ENCODE measurements at places on chromosomes 4 and X.
A peak's percentile ranks its signal among the peaks of the same experiment; 100 is the strongest.

- DNase-seq = no peak
These were observed 17.5 kb downstream of the SH3BP2 start for GRCh38 chr4:2810388-2810787.

- DNase-seq = no peak
These were observed 27.6 kb downstream of the CLNK start for GRCh38 chr4:10656988-10657387.

GRCh38 chrX:107748506-107748905 lies 27.1 kb downstream of the TSC22D3 start:
- no peak for DNase-seq

DNA sequence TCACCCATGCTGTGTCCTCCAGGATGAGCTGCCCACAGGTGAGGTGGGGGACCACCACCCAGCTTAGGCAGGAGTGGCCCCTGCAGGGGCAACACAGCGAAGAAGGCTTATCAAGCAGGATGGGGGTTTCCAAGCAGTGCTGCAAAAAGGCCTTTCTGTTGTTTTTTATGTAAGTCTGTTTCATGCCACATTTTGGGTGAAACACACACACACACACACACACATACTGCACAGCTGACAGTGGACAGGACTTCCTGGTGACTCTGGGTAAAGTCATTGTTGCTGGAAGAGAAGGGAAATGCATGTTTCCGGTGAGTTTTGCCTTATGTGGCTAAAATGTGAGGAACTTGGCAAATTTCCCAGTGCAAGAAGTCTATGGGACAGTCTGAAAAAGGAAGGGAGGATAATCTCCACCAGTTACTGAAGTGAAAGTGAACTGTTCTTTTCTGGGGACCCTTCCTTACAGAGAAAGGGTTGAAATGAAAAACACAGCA lies 119.2 kb downstream of the IRF2 start:
- peak; percentile 39 for DNase-seq

- DNase-seq = peak; percentile 33
These were observed 13.0 kb downstream of the SH3BP2 start for GRCh38 chr4:2805712-2806389.

GRCh38 chr4:21900211-21900610 lies 48.4 kb downstream of the KCNIP4 start:
- no peak for DNase-seq

- DNase-seq = no peak
These were observed 981.0 kb upstream of the HS3ST1 start for GRCh38 chr4:12409507-12410190.

DNA sequence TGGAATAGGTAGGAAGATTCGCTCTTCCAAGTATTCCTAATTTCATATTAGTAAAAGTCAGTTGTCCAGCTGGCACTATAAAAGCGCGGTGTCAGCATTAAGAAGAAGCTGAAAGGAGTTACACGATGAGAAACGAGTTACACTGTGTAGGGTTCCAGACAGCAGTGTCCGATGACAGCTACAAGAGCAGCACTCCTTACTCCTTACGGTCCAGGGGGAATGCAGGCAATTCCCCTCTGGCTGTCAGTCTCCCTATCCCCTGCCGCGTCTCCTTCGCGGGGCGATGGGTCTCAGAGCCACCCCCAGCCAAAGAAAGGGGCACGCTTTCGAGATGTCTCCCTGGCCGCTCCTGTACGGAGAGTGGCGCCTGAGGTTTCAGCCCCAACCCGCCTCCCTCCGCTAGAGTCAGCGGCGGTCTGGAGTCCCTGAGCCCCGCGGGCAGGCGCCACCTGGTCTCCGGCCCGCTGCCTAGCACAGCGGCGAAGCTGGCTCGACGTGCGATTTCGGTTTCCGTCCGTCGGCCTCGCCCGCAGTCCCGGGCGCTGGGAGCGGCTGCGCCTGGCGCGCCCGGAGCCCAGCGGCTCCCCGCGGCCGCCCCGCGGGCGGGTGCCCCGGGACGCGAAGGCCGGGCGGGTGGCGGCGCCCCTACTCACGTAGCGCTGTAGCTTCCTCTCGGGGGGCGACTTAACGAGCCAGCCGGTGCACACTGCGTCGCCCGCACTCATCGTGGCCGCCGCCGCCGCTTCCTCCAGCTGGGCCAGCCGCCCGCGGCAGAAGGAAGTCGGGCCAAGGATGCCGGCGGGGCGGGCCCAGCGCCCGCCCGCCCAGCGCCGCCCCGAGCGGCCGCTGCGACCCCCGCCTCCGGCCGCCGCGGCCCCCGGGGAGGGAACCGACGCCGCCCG lies at the start of gene GAB3:
Gene GAB3 (minus strand): TSS at position 777 of the 902 bp plus-strand sequence. CDS start 52 bp downstream, at position 725.
- peak; percentile 47 for DNase-seq

DNA sequence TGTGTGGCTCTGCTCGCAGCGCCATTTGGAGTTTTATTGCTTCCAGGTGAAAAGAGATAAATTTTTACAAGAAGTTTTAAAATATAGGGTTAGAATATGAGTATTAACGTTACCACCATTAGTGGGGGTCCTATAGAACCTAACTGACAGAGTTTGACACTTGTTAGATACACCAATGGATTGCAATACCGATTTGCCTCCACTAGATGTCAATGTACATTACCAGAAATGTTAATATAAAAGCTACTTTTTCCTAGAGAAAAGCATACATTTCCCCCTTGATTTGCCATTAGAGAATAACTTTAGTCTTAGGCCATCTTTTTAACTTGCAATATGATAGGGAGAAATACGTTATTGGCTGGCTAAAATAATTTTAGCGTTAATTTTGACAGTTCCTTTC lies 108.4 kb downstream of the LINC00632 start:
- DNase-seq = no peak

DNA sequence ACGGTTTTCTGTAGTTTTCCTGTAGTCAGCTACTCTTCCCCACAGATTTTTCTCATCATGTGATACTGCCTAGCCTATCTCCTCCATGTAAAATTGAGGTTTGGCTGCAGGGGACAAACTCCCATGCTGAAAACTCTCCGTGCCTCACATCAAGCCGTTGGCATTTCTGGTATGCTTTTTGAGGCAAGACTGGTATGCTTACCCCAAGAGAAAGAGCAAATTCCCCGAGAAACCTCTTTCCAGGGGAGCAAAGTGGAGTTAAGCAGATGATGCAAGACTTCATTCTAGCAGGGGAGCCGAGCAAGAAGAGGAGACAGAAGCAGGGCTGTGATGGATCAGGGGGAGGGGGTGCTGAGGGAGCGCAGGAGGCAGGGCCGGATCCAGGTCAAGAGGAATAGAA lies 4.8 kb downstream of the SOWAHD start:
- DNase-seq = no peak

- no peak for DNase-seq
These were observed 55.0 kb downstream of the BEX3 start for GRCh38 chrX:103431316-103431715.

- no peak for DNase-seq
These were observed 22.0 kb downstream of the SMIM14 start for GRCh38 chr4:39616651-39617050.

- no peak for DNase-seq
These were observed 31.3 kb downstream of the CD38 start for GRCh38 chr4:15809466-15809865.

DNA sequence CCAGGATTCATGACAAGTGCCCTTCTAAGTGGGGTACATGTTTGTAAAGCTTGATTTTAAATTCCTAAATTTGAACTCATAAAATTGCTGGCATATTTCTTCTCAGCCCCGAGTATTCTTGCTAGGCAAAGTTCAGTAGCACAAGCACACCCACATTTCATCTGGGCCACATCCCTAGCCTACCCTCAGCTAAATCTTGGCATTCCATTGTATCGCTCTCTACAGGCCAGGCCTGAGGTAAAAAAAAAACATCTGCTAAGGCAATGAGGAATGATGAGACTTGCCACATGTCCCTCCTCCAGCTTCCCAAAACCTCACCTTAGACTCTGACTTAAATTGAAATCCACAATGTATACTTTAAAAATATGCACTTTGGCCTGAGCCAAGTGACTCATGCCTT lies 51.4 kb upstream of the VCX3B start:
- DNase-seq = no peak

DNA sequence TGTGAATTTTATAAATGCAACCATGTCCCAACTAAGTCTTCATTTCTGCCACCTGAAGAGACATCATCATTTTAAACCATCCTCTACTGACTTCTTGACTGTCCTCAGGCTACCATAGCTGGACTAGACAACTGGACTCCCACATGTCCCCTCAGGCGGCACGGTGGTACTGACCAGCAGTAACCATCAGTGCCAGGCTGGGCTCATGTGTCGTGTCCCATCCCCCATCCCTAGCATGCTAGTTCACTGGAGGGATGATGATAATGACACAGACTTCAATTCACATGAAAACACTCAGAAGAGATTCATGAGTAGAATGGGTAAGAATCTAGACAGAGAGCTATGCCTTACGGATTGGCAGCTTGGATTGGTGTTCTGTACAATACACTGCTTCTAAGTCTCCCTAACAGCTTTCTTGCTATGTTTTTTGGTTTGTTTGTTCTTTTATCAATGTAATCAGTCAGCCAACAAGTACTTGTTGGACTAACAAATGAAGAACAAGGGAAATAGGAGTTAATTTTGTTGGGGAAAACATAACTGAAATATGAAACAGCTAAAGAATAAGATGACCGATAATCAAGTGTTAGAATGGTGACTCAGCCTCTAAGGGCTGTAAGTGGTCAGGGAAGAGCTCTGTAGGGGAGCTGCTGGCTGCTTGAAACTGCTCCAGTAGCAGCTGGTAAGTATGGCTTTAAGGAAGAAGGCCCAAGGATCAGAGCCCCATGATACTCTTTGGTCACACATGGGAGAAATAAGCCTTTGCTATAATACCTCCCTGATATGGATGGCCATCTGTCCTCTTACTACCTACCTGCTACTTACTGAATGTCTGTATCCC lies 10.3 kb downstream of the ZDHHC9 start:
- DNase-seq = no peak

DNA sequence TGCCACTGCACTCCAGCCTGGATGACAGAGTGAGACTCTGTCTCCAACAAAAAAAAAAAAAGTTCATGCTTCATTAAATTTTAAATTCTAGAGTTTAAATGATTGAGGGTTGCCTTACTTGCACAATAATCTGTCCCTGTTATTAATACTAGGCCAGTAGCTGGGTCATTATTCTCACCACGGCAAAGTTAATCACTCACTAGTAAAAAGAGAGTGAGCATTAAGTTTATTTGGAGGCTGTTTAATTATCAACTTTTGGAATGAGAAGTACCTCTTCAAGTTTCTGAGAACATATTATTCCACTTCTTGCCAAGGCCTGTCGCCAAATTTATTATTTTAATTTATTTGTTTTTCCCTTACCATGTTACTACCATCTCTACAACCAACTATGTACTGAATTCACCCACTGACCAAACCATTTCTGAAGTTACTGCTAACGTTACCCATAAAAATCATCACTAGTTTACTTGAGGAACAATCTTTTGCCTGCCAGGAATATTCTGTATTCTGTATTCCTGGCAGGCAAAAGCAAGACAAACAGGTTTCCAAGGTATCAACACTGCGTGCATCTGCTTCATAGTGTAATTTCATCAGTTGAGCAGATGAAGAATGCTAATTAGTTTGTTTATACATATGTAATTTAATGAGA lies 26.5 kb downstream of the GUCY1A1 start:
- DNase-seq = no peak

DNA sequence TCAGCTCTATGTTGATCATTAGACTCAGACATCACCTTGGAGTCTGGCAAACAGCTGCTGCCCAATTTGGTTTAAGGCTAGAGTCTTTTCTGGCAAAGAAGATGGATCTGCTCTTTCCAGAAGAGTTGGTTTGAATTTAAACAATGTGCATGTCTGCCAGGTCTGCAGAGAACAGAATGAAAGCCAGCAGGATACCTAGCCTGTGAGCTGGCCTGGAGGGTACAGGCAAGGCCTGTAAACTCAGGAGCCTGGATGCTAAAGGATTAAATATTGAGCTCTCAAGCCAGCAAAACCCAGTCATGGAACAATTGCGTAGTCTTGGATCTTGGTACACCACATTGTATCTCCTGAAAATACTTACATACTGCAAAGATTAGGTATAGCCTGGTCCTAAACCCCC lies 15.6 kb upstream of the PDLIM3 start:
- no peak for DNase-seq

DNA sequence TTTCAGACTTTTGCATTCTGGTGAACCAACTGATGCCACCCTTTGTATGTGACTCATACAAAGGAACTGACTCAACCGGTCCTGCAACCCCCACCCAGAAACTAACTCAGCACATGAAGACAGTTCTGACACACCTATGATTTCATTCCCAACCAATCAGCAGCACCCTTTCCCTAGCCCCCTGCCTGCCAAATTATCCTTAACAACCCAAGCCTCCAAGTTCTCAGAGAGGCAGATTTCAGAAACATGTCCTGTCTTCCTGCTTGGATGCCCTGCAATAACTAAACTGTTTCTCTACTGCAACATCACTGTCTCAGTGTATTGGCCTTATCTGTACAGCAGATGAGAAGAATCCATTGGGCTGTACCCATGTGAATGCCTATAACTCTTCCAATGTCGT lies 284.7 kb downstream of the CAMK2D start:
- no peak for DNase-seq

GRCh38 chr4:90198086-90198847 lies 71.1 kb downstream of the CCSER1 start:
- no peak for DNase-seq

GRCh38 chr4:73725985-73726384 lies 14.4 kb upstream of the CXCL8 start:
- no peak for DNase-seq

DNA sequence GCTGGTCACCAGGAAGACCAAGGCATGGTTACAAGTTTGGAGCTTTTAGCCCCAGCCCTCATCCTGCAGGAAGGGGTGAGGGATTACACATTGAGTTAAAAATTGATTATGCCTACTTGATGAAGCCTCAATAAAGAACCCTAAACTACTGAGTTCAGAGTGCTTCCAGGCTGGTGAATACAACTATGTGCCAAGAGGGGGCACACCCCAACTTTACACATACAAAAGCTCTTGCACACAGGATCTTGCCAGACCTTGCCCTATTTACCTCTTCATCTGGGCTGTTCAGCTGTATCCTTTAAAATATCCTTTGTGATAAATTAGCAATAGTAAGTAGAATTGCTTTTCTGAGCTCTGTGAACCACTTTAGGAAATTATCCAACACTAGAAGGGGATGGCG lies 489.3 kb downstream of the INPP4B start:
- no peak for DNase-seq

DNA sequence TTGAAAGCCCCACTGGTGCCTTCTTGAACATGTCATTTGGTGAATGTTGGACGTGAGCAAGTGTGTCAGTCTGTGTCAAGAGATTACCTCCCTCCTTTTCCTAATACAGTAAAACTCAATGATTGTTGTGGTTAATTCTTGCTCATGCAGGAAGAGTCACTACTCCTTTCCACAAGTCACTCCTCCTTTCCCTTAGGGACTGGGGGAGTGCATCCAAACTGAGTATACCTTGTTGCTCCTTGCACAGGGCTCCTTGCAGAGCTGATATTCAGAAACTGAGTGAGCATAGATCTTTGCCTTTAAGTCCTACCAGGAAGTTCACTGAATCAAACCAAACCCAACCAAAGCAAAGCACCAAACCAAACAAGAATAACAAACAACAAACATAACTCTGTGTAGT lies 63.9 kb downstream of the GPR50 start:
- no peak for DNase-seq

DNA sequence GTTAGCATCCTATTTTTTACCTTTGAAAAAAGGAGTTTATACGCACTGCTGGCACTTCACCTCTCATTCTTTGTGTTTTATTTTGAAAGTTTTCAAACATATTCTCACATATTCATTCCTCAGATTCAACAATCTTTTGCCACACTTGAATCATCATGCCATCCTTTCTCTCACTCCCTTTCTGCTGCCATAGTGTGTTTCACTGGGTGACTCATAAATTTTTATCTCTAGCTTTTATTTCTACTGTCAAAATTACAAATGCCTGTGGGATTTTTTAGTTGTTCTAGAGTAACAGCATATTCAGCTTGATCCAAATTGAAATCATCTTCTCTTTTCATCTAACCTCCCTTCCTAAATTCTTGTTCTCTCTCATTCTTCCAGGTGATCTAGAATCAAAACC lies 28.0 kb downstream of the MFSD8 start:
- DNase-seq = no peak
